ENCODE measurements at places on chromosomes 5 and 9.

DNA sequence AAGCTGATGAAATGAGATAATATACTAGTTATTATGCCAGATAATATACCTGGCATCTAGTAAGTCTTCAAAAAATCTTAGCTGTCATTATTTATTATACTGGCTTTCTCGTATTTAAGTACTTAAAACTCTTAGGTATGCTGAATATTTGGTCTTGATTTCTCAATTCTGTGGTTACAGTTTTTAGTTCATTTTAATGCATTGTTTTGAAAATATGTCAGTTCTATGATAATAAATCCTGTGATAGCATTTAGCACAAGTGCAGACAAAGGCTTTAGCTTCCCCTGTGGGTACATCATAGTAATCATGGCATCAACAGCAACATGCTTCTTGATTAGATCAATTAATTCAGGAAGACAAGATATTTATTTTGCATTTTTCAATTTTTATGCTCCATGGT, 133.0 kb downstream of the SMC2 start:
- no peak for DNase-seq

- DNase-seq, result no peak
Observed at GRCh38 chr5:116037236-116037822, 5.1 kb downstream of the ARL14EPL start.

DNA sequence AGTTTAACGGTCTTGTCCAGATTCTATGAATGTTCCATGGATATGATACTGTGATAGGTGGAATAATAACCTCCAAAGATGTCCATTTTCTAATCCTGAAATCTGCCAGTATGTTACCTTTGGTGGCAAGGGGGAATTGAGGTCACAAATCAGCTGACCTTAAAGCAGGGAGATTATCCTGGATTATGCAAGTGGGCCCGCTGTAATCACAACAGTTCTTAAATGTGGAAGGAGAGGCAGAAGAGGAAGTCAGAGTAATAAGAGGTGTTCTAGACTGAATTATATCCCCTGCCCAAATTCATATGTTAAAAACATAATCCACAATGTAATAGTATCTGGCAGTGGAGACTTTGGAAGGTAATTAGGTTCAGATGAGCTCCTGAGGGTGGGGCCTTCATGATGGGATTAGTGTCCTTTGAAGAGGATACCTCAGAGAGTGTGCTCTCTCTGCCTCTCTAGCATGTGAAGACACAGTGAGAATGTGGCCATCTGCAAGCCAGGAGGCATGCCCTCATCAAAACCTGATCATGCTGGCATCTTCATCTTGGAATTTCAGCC, 47.6 kb upstream of the ZFAND5 start:
- no peak for DNase-seq

DNA sequence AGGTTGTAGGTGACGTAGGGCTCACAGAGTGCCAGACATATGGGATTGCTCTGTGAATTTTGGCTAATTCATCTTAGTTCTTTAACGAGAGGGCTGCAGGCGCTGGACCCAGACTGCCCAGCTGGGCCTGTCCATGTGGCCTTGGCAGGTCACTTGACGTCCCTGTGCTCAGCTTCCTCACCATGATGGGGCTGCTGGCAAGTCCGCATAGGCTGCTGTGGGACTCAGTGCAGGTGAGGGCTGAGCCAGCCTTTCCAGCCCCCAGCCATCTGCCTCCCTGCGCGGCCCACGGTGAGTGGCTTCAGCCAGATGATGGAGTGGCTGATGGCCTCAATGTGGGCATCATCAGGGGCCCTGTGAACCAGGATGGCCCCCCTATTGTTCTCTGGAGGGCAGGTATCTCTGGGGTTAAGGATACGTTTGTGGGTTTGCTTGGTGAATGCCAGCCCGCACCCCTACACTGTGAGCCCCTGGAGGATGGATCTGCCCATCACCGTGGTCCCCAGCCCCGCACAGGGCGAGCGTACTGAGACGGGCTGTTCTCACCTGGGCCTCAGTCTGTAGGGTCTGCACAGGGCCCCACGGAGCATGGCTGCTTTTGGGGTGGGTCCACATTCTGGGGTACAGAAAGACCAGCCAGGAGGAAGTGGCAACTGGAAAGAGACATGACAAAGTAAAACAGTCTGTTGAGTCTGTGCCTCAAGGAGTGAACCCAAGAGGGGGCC, 3.7 kb downstream of the CARD19 start:
- DNase-seq, result no peak

DNA sequence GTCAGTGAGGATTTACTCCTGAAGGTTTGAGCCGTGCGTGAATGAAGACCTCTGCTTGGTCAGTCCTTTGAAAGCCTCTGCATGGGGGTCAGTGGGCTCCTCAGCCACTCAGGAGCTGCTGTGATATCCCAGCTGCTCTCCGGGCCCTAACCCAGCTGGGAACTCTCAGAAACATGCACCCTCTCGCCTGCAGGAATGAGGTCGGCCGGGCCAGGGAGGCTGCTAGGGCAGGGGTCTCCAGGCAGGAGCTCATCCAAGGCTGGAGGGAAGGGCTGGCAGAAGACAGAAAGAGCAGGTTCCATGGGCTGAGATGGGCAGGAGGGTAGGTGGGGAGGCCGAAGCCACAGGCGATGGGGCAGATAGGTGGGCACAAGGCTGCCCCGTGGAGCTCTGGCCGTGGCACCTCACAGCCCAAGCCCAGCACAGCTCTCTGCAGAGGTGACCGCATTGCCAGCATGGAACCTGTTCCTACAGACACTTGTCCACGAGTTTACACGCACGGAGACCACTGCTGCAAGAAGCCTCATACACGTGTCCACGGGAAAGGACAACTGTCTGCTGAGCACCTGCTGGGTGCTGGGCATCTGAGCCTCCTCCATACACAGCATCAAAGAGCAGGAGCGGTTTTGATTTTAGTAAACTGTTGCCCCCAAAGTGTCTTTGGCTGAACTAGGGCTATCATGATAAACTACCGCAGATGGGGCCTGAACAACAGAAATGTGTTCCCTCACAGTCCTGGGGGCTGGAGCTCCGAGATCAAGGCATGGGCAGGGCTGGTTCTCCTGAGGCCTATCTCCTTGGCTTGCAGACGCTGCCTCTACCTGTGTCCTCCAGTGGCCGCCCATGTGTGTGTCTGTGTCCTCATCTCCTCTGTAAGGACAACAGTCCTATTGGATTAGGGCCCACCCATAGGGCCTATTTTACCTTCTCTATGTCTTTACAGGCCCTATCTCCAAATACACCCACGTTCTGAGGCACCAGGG, 85.2 kb upstream of the ADAMTS2 start:
- no peak for DNase-seq

- DNase-seq, result no peak
Observed at GRCh38 chr9:98864281-98865174, 57.1 kb downstream of the GALNT12 start.

DNA sequence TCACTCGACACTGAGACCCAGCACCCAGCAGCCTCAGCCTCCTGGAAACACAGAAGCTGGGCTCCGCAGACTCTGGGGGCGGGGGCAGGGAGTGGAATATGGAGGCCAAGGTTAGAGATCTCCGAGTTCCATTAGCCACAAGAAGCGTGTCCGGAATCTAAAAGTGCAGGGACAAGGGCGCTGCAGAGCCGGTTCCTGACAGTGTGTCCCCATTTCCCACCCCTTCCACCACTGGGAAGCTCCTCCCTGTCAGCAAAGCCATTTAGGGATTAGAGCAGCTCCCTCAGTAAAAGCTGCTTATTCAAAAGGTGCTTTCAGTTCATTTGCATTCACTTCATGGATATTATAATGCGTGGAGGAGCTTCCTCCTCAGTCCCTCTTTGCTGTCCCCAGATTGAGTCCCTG, 74.1 kb upstream of the HSPA9 start:
- no peak for DNase-seq

DNA sequence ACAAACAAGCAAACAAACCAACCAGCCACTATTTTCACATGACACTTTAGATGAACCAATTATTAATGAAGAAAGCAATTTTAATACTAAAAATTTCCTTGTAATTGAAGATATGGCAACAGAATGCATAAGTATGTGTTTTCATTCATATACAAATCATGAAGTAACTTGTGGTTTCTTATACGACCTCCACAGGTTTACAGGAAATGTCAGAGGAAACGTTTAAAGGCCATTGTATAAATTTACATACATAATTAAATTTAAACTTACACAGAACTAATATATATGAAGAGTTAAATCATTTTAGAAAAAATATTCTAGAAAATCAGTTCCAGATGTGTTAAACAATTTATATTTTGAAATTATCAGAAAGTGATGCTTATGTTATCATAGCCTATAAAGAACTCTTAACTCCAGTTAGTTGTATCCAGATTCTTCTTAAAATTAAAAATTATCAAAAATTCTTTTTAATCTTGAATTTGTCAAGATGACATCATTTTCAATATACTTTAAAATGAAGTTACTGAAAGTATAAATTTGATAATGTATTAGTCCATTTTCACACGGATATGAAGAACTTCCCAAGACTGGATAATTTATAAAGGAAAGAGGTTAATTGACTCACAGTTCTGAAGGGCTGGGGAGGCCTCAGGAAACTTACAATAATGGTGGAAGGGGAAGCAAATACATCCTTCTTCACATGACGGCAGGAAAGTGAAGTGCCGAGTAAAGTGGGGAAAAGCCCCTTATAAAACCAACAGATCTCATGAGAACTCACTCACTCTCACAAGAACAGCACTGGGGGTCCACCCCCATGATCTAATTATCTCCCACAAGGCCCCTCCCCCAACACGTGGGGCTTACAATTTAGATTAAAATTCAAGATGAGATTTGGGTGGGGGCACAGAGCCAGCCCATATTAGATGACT, 192.0 kb downstream of the PIK3R1 start:
- DNase-seq, result no peak

DNA sequence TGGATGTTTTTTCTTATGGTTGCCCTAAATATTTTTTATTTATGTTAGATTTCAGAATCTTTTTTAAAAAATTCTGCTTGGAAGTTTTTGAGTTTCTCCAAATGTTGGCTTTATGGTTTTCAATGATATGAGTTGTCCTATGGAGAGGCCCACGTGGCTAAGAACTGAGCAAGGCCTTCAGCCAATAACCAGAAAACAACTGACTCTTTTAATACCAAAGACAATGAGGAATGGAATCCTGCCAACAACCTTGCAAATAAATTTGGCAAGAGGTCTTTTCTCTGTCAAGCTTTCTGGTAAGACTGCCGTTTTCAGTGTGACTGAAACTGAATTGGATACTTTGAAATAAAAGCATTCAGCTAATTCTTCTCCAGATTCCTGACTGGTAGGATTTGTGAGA, 1740.1 kb upstream of the WWC1 start:
- DNase-seq, result no peak

GRCh38 chr9:2093920-2094597, 78.9 kb downstream of the SMARCA2 start:
- DNase-seq, result no peak

DNA sequence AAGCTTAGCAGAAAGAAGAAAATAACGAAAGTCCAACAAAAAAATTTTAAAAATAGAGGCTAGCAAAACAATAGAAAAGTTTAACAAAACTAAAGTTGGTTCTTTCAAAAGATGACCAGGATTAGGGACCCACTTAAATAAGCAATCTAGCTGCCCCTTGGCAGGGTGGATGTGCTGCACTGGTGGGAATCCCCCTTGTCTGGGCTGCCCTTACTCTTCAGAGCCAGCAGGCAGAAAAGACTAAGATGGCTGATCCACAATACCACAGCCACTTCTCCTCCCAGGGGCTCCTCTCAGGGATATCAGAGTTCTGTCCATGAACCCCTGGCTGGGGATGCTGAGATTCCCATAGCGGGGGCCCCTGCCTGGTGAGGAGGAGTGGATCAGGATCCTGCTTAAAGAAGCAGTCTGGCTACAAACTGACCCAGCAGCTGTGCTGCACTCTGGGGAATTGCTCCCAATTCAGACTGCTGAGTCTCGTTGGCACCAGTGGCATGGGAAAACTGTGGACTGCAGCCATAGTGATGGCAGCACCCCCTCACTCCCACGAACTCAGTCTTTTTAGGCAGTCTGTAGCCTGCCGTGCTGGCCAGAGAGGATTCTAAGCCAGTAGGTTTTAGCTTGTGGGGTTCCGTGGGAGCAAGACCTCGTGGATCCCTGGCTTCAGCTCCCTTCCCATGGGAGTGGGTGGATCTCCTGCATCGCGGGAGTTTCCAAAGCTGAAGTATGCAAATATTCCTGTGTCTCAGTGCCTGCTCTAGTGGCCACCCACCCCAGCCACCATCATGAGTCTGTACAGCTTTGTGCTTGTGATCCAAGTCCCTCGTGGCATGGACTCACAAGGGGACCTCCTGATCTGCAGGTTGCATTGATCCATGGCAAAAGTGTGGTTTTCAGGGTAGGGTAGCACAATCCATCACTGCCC, 2.9 kb upstream of the INSL6 start:
- DNase-seq, result no peak

- no peak for DNase-seq
Observed at GRCh38 chr9:121945281-121945680, 147.8 kb downstream of the TTLL11 start.

DNA sequence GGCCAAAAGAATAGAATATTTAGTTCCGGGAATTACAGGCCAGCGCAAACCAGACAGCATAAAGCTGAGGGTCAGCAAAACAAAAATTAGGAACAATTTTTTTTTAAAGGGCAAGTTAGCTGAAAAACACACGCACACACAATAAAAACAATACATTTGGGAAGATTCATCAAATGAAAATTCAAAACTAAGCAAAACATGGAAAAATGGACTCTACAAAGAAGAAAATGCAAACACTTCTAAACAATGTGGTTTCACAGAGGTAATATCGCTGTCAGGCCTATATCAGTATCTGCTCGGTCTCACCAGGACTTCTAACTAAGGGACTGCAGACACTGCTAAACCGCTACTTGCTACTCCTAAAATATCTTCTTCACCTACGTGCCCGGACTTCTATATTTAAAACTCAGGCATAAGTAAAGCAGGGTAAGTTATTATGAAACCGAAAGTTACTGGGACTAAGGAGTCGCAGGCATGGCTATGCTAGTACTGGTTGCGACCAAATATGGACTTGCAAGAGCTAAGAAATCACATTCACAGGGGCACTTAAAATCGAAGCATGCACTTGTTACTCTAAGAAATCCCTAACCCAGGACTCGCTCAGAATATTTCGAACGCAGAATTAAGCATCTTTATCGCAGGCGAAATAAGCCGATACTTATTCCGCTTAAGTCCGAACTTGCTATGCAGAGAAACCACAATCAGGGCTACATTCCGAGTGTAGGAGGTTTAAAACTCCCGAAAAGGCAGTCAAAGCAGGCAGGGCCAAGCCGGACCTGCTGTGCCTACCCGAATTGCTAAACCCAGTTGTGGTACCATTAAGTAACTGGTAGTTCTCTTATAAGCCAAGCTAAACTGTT, 2.3 kb downstream of the ANXA2R start:
- no peak for DNase-seq

- no peak for DNase-seq
Observed at GRCh38 chr5:91219091-91219802, 163.9 kb downstream of the ARRDC3 start.

DNA sequence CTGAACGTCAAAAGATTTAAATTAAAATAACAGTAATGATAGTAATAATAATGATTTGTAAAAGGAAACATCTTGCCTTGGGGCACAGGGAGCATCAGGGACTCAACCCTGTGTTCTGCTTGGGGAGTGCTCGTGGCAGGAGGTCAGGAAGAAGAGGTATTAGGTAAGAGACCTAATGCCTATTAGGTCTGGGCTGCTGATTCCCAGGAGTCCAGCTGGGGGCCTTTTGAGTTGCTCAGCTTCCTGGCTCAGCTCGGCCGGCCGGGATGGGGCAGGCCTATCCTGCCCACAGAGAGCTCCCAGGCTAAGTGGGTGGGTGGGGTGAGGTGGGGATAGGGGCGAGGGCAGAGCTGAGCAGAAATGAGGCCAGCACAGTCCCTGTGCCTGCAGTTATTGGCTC, 17.5 kb downstream of the LMX1B start:
- DNase-seq, result no peak

GRCh38 chr9:70517926-70518610, 103.6 kb upstream of the KLF9 start:
- no peak for DNase-seq

Measured in activated CD4-positive, CD25-positive, alpha-beta regulatory T cell treated with anti-CD3 and anti-CD28 coated beads, Interleukin-2, amount 50 U/mL, for 16 hours (primary cell).